ENCODE measurements at places on chromosomes 12 and 14. TPM values are rescaled to one million over a fixed set of nuclear protein-coding genes. Genes with fewer than 3 reads are reported as not detected.

RPGRIP1 gene
- total RNA-seq, result 0.39 TPM

HOXC5 gene
- not detected for total RNA-seq

- DNase-seq, result peak; percentile 15
These were observed 65.0 kb downstream of the CHST11 start for GRCh38 chr12:104521731-104522130.

DNA sequence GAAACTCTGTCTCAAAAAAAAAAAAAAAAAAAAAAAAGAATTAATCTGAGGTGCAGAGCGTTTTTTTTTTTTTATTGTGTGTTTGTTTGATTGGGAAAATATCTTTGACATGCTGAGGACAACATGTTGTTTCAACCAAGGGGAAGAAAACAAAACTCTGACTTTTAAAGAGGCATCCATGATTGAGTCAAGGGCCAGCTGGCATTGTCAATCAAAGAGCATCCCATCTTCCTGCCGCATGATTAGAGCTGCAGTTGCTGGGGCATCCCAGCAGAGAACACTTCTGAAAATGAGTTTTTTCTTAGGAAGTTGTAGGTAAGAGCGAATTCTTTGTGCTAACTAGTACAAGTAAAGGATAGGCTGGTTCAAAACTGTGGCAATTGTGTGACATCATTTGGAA is 200.9 kb upstream of the DAAM1 start:
- DNase-seq, result no peak

GRCh38 chr12:14913381-14913781 is 25.0 kb downstream of the ERP27 start:
- DNase-seq, result no peak

GRCh38 chr12:108307006-108307405 is 32.1 kb downstream of the CMKLR1 start:
- no peak for DNase-seq

BEST3 gene
- total RNA-seq, result 0.25 TPM

DNA sequence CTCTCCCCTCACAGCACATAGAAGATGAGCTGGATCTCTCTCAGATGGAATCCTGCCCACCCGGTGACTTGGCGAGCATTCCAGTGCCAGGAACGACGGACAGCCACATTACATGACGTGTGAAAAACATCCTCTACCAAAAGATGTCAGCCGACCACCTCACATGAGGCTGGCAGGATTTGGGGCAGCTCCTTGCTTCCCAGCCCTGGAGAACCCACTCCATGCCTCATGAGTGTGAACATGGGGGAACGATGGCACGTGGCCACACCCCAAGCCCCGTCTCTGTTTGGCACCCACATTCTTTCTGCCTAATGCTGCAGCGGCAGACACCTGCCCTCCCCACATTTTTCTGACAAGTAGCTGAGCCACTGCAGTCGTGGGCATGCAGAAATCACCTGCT is 202.5 kb downstream of the CALM1 start:
- no peak for DNase-seq

DNA sequence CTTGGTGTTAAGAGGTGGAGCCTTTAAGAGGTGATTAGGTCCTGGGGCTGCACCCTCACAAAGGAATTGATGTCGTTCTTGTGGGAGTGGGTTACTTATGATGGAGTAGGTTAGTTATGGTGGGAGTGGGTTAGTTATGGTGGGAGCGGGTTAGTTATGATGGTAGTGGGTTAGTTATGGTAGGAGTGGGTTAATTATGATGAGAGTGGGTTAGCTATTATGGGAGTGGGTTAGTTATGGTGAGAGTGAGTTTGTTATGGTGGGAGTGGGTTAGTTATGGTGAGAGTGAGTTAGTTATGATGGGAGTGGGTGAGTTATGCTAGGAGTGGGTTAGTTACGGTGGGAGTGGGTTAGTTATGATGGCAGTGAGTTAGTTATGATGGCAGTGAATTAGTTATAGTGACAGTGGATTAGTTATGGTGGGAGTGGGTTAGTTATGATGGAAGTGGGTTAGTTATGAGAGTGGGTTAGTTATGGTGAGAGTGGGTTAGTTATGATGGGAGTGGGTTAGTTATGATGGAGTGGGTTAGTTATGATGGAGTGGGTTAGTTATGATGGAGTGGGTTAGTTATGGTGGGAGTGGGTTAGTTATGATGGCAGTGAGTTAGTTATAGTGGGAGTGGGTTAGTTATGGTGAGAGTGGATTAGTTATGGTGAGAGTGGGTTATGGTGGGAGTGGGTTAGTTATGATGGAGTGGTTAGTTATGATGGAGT is 22.6 kb upstream of the SFSWAP start:
- DNase-seq, result no peak

DHRS2 gene
- 1.7 TPM for total RNA-seq

SLC4A8 gene
- 0.90 TPM for total RNA-seq

DNA sequence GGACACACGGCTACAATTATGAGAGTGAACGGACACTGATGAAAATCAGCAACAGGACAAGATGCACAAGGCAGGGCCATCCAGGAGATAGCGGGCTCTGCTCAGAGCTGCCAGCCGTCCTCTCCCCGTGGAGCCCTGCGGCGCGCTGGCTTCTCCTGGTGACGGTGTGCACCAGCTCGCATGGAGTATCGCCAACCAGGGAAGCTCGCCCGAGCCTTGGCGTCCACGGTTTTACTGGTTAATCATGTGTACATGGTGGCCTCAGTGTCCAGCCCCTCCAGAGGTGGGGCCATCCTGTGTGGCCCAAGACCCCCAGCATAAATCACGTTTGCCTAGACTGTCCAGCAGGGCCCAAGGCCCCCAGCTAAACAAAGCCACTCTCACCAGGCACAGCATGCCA is 31.2 kb upstream of the DYNC1H1 start:
- DNase-seq, result no peak

- DNase-seq, result peak; percentile 83
These were observed 124.4 kb downstream of the RPS29 start for GRCh38 chr14:49461529-49462401.

GRCh38 chr14:87388946-87389345 is 604.0 kb downstream of the GALC start:
- DNase-seq, result no peak

APOLD1 gene
- total RNA-seq, result 38.9 TPM

- DNase-seq, result no peak
These were observed 302.7 kb downstream of the NPAS3 start for GRCh38 chr14:33241331-33241730.

ESR2 gene
- under 0.01 TPM for total RNA-seq

DNA sequence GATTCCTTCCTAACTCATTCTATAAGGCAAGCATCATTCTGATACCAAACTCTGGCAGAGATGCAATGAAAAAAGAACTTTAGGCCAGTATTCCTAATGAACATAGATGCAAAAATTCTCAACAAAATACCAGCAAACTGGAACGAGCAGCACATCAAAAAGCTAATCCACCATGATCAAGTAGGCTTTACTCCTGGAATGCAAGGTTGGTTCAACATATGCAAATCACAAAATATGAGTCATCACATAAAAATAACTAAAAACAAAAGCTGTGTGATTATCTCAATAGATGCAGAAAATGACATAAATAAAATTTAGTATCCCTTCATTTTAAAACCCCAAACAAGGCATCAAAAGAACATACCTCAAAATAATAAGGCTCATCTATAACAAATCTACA is 98.9 kb downstream of the ACSS3 start:
- DNase-seq, result no peak

DNA sequence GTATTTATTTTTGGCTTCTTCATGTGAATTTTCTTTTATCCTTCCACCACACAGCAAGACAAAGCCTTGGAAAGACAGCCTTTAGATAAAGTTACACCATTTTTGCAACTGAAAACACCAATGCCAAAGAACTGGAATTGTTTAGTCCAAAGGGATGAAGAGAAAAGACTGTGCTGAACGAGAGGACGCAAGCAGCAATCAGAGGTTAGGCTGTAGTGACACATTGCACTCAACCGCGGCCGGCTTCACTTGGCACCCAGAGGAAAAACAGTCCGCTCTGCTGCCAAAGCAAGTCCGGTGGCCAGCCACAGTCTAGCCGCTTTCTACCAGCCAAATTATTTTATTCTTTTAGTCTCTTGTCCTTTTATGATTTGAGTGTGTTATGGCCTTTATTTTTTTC is 49.1 kb upstream of the KCNJ8 start:
- DNase-seq, result no peak

GRCh38 chr14:61285364-61285763 is 4.2 kb upstream of the TMEM30B start:
- no peak for DNase-seq

GRCh38 chr12:63495974-63496373 is 172.3 kb downstream of the DPY19L2 start:
- no peak for DNase-seq

GRCh38 chr12:54991161-54991990 is 6.8 kb upstream of the TESPA1 start:
- DNase-seq, result no peak

DNA sequence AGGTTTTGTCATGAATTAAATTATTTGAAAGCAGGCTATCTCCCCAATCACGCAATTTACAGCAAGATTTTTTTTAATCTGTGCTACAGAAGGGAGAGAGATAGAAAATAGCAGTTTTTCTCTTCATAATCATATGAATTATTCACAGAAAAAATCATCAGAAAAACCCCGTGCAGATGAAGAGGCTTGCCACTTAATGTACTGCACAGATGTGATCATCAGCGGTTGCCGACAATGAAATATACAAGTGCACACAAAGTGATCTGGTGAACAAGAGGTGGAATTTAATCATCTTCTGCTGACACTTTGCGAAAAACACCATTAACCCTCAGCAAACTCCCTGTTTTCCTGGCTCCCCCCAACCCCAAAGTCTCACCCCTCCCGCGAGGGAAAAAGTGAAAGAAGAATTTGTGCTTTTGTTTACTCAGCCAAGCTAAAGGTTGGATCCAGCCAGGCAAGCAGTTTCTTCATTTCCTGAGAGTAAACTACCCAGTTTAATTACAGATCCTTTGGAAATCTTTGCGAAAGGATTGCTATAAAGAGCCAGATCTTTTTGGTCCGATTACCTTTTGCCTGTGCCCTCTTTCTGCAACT is 3.1 kb upstream of the LMO3 start:
- no peak for DNase-seq

- DNase-seq, result no peak
These were observed 922 bp downstream of the PTPRR start for GRCh38 chr12:70919597-70920035.

DNA sequence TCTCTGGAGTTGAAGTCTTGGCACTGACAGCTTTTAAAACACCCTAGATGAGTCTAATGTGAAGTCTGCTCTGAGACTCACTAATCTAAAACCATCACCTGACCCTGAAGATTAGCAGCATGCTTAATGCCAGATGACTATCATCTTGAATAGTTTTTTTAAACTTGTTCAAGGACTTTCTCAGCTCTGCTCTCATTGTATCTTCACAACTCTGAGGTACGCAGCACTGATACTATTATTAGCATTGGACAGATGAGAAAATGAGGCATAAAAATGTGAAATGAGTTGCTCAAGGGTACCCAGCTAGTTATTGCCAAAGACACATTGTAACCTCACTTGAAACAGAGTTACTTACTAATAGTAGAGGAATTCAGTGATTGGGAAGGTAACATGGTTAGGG is 4.8 kb downstream of the SLC38A1 start:
- DNase-seq, result no peak

YBX3 gene
- total RNA-seq, result 127 TPM

DNA sequence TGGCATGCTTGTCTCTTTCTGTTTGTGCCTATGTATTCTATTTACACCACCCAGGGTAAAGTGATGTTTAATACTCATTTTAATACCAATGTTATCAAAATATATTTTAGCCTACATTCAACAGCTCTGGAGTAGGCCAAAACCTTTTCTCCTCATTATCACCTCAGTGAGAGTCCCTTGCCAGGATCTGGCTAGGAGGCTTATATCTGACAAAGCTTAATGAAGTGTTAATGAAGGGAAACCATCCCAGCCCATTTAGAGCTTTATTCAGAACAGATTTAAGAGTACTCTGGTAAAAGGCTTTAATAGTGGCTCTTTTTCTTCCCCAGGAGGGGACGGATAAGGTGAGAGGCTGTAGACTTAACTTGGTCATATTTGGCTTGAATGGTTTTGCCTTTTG is 137.6 kb downstream of the GRIN2B start:
- no peak for DNase-seq

- no peak for DNase-seq
These were observed 10.9 kb upstream of the ENDOU start for GRCh38 chr12:47736216-47736615.

ALDH1L2 gene
- total RNA-seq, result 0.13 TPM

- DNase-seq, result no peak
These were observed 39.4 kb downstream of the USP15 start for GRCh38 chr12:62299617-62300016.

BMP4 gene
- 17.8 TPM for total RNA-seq

GRCh38 chr12:64025174-64025958 is 180.9 kb downstream of the SRGAP1 start:
- no peak for DNase-seq

DNA sequence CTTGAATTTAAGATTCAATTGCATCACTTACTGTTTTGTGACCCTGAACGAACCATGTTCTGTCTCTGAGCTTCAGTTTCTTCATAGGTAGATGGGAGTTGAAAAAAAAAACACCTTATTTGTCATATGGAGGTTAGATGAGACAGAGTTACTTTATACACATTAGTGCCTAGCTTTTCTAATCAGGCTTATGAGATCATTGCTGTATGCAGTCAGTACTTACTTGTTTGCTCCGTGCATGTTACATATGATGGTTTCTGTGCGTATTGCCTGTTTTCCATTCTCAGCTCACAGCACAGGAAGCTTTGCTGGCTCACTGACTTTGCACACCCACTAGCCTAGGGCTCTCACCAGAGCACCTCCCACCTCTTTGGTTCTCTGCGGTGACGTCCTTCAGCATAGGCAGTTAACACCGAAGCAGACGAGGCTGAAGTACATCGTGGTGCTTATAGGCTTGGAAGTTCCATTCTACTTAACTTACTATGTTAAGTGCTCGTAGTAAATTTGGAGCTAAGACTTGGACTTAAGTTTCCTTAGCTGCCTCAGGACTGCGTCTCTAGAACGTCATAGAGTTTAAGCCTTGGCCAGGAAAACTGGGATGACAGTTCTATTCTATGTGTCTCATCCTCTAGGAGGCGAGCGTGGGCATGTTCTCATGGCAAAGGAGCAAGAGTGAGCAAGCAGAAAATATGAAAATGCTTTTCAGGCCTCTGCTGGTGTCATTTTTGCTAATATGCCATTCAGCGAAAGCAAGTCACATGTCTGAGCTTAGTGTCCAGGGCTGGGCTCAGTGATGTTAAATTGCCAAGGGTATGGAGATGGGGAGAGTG is 57.3 kb downstream of the NRXN3 start:
- DNase-seq, result no peak

DNA sequence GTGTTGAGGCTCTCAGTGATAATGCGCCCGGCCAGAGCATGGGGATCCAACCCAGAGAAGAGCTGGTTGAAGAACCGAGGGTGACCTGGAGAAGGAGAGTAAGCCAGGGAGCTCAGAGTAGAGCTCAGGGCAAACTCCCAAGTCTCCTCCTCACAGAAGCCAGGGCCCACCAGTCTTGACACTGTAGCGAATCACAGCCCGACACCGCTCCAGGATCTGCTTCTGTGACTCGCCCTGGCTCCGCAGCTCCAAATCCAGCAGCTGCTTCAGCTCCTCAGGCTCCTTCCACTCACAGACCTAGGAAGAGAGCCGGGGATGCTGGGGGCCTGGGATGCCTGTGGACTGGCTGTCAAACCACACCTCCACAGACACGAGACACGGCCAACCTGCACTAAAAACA is 8.2 kb upstream of the ZNF740 start:
- no peak for DNase-seq

- no peak for DNase-seq
These were observed 172.2 kb upstream of the PRICKLE1 start for GRCh38 chr12:42761601-42762350.
